Activated CD4-positive, alpha-beta T cell treated with anti-CD3 and anti-CD28 coated beads for 4 hours (primary cell): ENCODE measurements at places on chromosomes 5 and 9.

- no peak for DNase-seq
These were observed 381.0 kb upstream of the RPS23 start for GRCh38 chr5:82659115-82659514.

- no peak for DNase-seq
These were observed 38.2 kb upstream of the TEX48 start for GRCh38 chr9:114720086-114720676.

DNA sequence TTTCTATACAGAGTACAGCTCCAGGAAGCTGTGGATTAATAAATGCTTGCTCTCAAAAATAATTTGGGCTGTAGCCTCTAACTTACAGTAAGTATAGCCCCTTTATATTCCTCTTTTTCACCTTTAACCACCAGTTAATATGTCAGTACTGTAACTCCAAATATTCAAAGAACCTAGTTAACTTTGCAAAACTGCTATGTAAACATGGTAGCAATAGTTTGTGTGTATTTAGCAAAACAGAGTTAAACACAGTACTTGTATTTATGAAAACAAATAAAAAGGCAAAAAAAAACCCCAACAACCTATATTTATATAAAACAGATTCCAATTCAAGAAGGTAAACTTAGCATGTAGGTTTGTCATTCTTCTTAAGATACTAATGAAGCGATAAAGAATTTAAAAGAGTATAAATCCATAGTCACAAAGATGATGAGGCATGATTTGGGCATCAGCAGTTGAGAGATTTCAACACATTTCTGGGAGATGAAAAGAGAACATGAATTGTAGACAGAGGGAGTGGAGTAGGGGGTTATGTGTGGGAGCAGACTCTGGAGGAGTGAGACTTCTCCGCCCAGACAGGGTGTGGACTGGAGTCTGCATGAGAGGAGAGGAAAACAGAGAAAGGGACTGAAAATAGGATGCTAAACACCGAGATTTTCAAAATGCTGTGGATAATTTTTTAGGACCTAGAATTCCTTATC, 47.0 kb upstream of the F2RL1 start:
- no peak for DNase-seq

- no peak for DNase-seq
These were observed 47.8 kb upstream of the TMED7 start for GRCh38 chr5:115673596-115673995.

GRCh38 chr5:112691758-112692157, 45.9 kb upstream of the APC start:
- DNase-seq, result no peak
